ENCODE measurements at places on chromosomes 5 and 9. TPM values are rescaled to one million over a fixed set of nuclear protein-coding genes. Genes with fewer than 3 reads are reported as not detected.

DNA sequence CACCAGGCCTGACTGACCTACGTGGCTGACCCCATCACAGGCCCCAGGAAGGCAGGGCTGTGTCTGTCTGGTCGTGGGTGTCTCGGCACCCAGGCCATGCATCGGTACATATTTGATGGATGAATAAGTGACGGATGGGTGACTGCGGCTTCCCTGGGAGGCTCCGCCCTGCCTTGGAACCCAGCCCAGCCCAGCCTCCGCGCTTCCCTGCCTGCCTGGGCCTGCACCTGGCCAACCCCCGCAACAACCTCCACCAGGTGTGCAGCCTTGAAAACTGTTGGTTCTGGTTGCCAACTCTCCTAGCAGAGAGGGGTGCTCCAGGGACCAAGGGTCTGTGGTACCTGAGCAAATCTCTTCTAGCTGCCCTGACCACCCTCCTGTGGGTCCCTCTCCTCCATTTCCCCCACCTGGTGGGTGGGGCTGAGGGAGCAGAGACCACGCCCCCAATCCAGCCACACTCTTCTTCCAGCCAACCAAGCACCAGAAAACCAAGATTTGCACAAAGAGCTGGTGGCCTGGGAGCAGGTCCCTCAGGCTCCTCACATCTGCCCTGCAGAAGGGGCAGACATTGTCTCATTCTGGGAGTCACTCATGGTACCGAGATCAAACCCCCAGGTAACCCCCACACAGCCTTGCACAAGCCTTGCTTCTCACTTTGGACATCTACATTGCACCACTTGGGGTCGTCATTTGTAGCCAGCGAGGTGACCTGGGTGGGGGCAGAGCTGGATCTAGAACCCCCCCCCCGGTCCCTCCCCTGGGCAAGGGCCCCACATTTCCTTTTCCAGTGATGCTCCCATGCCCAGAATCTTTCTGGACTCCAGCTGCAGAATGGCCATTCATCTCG is 100.6 kb upstream of the IER5L start:
- peak; percentile 88 for DNase-seq

The GBGT1 gene
- total RNA-seq = 1.1 TPM

The MEGF10 gene
- total RNA-seq = 0.26 TPM

The PCAT7 gene
- not detected for total RNA-seq

DNA sequence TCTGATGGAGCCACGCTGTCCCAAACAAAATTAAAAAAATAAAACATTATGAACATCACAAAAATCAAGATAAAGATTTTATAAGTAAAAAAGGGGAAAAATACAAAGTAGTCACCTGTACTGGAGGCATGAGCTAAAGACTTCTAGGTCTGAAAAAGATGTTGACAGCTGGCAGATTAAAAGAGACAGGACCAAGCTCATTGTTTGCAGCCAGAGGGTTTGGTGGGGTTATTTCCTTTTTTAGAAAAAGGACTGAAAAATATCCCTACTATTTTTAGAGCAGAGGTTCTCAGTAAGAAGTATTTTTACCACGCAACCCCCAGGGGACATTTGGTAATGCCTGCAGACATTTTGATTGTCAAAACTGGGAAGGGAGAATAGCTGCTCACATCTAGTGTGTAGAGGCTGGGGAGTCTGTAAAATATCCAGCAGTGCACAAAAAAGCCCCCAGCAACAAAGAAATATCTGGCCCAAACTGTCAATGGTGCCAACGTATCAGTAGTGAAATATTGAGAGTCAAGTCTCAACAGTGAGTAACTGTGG is 353.4 kb downstream of the TLE1 start:
- DNase-seq = no peak

The GKAP1 gene
- total RNA-seq = 0.90 TPM

DNA sequence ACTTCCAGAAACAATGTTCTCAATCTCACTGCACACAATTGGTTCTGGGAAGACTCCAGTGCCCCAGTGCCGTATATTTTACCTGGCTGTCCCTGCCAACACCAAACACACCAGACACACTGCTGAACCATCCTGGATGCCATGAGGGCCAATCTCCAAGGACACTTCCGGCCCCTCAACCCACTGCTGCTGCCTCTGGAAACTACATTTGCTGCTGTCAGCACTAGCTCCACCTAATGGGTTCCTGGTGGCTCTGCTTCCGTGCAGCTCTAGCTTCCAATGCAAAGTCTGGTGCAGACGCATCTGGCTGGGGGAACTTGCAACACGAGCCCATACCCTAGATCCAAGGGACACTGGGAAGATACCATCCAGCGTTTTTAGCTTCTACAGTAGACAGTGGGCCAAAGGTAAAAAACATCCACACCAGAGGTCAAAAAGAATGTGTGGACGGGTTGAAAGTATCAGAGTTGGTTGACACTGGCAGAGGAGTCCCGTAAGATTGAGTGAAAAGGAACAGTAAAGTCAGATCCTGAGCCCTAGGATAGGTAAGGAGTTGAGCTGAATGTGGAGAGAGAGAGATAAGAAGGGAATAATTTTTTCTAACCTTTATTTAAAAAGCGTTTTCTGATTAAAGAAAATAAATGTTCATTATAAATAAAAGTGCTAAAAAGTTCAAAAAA is 99.7 kb upstream of the KIF2A start:
- peak; percentile 15 for DNase-seq

- DNase-seq = no peak
Observed at GRCh38 chr5:128527077-128527476, 11.0 kb downstream of the FBN2 start.

GRCh38 chr5:58407042-58407719 is 52.7 kb downstream of the PLK2 start:
- peak; percentile 92 for DNase-seq
